Left lobe of liver (tissue), 2 donors: ENCODE measurements at places on chromosomes 5 and 9. TPM values are rescaled to one million over a fixed set of nuclear protein-coding genes. Genes with fewer than 3 reads are reported as not detected.

SLC6A19 gene
- total RNA-seq: 0.73 TPM

GHR gene
- total RNA-seq: 76.6 TPM

AFAP1L1 gene
- 2.6 TPM for total RNA-seq

PCDHB14 gene
- 0.75 TPM for total RNA-seq

PRELID2 gene
- 3.3 TPM for total RNA-seq
